H7 (cell line): ENCODE measurements at places on chromosomes 3 and 15. TPM values are rescaled to one million over a fixed set of nuclear protein-coding genes. Genes with fewer than 3 reads are reported as not detected.
A peak's percentile ranks its signal among the peaks of the same experiment; 100 is the strongest.

The ARGFX gene
- not detected in 2 replicates for total RNA-seq

The CKMT1A gene
- total RNA-seq, result 14.9 and 26.1 TPM in 2 replicates

The SLC28A2 gene
- 0.15 TPM in 1 of 2 replicates, not detected in the other for total RNA-seq

The CYP1A2 gene
- not detected in 2 replicates for total RNA-seq

The SPINK8 gene
- total RNA-seq, result not detected in 2 replicates

The BFSP2 gene
- not detected in 2 replicates for total RNA-seq

The KCNMB2 gene
- not detected in 2 replicates for total RNA-seq

The TRAIP gene
- total RNA-seq, result 16.1 and 24.9 TPM in 2 replicates

The SCN11A gene
- 0.10 and 0.11 TPM in 2 replicates for total RNA-seq

The CFAP92 gene
- 0.87 and 1.7 TPM in 2 replicates for total RNA-seq

The LNP1 gene
- total RNA-seq, result 7.2 and 12.3 TPM in 2 replicates

The COX5A gene
- 154 and 185 TPM in 2 replicates for total RNA-seq

The ERICH6 gene
- total RNA-seq, result 0.17 TPM in 1 of 2 replicates, not detected in the other

The DLL4 gene
- 0.26 TPM in 1 of 2 replicates, not detected in the other for total RNA-seq

The RPL39L gene
- total RNA-seq, result 62.9 and 64.2 TPM in 2 replicates

GRCh38 chr15:45981625-45982024 is 346.8 kb downstream of the SQOR start:
- DNase-seq, result no peak

- peak; percentile 45 for DNase-seq
These were observed 445.1 kb downstream of the MECOM start for GRCh38 chr3:169218314-169218983.

DNA sequence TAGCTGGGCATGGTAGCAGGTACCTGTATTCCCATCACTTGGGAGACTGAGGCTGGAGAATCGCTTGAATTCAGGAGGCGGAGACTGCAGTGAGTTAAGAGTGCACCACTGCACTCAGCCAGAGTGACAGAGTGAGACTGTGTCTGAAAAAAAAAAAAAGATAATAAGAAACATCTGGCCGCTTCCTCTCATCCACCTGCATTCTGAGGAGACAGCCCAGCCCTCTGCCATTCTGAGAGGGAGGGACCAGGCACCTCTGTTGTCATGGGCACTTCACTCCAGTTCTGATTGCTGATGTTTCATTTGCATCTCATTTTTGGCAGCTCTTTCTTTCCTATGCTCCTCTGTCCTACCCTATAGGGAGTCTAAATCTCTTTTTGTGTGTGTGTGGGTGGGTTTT is 36.4 kb upstream of the GSK3B start:
- no peak for DNase-seq

- DNase-seq, result no peak
These were observed 16.8 kb downstream of the RBSN start for GRCh38 chr3:15081960-15082664.

- no peak for DNase-seq
These were observed 895.4 kb downstream of the FHIT start for GRCh38 chr3:60355825-60356224.

DNA sequence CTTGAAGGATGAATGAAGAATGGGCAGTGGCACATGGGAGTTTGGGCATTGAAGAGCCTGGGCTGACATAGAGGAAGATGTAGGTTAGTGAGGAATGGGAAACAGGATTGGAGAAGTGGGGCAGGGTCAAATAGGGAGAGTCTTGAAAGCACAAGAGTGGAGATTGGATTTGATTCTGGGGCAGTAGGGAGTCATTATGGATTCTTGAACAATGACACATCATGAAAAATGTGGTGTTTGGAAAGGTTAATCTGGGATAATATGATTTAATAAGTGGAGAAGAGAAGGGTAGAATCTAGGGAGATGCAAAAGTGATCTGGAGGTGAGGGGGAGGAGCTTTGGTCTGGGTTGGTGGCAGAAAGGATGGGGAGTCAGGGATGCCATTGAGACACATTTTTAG is 45.4 kb upstream of the ROPN1 start:
- DNase-seq, result no peak

DNA sequence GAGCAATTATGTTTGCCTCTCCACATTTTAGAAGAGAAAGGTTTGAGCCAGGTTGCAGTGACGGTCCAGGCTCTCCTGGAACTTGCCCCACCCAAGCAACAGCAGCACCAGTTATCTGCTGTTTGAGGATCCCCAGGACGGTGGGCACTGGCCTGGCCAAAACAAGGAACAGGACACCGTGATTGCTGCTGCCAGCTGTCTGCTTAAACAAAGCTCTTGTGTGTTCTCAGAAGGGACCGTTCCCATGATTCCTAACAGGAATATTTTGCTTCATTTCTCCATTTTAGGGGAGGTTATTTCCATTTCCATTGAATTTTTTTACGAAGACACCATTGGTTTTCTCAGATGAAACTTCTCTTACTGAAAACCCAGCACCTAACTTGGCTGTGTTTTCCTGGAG is 66.4 kb upstream of the RPL35A start:
- no peak for DNase-seq

GRCh38 chr3:149278911-149279310 is 54.5 kb downstream of the TM4SF18 start:
- no peak for DNase-seq

GRCh38 chr15:56948000-56948763 is 29.7 kb downstream of the TCF12 start:
- DNase-seq, result no peak

GRCh38 chr3:142896201-142896755 is 7.4 kb upstream of the PCOLCE2 start:
- DNase-seq, result no peak

DNA sequence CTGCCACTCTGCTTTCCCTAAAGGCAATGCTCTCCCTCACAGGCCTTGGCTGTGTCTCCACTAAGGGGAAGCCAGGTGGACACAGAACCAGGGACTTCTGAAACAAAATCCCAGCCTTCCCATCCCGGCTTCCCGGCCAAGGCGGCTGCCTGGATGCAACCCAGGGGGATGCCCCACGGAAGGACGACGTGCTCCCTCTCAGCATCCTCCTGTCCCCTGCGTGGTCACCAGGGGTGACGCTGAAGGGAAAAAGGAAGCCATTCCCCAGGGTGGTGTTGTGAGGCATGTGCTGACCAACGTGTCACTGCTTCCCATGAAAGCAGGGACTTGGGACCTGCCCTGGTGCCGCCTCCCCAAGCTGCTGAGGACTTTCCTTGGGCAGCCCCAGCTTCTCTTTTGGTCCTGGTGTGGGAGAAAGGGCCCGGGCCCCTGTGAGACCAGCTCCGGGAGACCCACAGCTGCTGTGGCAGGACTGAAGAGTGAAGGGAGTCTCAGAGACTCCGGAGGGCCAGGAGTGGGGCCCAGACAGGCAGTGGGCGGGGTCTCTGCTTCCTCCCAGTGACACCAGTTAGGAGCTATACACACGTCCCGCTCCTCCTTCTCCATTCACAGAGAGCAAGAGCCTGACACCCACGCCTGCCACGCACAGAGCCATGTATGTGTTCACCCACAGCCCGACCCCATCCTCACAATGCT is 139.2 kb downstream of the NUP210 start:
- DNase-seq, result peak; percentile 76

GRCh38 chr3:123758081-123758564 is 126.0 kb downstream of the MYLK start:
- no peak for DNase-seq

- no peak for DNase-seq
These were observed 89.4 kb downstream of the RFTN1 start for GRCh38 chr3:16423947-16424673.

DNA sequence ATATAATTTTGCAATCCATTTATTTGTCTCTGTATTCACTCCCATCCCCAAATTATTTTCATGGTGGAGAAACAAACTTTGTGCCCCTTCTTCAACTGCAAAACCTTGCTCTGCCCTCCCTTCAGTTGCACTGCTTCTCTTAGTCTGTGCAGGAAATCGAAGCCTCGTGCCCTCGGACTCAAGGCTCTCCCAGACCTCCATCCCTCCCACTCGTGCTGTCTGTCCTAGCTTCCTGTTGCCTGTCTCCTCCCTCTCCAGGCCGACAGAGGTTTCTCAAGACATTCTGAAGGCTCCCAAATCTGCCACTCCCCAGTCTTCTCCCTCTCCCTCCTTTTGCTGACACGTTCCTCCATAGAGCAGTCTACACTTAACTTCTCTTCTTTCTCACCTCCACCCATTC is 177.6 kb downstream of the PDZRN3 start:
- DNase-seq, result no peak

DNA sequence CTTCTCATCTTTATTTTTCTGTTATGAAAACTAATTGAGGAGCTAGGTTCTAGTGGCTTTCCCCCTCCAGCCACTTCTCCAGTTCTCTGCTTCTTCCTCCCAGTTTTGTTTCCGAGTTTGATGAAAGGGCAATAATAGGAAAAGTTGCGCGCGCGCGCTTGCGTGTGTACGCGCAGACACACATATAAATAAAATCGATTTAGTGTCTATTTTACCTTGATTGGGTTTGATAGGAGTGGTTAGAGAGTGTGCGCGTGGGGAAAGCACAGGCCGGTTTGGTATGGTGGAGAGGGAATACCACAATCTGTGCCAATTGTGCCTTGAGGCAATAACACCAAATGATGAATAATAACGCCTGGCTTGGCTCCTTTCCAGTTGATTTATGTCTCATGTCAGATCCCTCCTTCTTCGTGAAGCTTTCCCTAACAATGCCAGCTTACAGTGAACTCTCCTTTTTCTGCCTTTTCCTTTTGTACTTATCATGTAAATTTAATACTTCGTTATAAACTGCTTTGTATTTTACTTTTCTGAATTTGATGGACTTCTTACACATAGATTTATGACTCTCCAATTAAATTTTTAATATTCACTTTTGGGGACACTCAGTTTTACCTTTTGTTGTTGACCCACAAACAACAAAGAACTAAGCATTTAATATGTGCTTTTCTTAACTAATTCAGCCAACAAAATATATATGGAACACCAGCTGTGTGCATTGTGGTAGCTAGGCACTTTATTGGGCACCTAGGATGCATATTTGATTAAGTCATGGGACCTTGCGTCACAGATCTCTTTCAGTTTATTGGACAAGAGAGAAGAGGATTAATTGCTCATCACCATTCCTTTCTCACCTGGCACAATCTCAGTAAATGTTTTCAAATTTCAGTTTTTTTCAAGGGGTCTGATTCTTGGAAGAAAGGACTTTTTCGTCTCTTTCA is 1.7 kb downstream of the TIPARP start:
- no peak for DNase-seq

- DNase-seq, result no peak
These were observed 278.3 kb upstream of the NR2F2 start for GRCh38 chr15:96052154-96052553.

GRCh38 chr3:38590521-38590920 is 59.0 kb downstream of the SCN5A start:
- DNase-seq, result no peak

DNA sequence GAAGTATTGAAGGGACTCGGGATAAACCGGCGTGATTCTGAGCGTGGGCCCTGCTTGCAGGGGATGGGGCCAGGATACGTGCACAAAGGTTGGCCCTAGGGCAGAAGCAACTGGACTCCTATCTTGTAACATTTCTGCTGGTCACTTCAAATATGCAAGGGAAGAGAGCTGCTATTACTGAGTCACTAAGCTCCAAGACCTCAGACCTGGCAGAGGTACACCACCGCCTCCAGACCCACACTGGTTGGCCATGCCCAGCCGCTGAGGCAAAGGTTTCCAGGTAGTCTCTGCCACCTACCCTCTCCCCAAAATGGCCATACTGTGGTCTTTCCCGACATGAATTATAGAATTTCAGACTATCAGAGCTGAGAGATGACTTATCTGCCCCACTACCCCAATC is 13.4 kb upstream of the STRA6 start:
- no peak for DNase-seq

DNA sequence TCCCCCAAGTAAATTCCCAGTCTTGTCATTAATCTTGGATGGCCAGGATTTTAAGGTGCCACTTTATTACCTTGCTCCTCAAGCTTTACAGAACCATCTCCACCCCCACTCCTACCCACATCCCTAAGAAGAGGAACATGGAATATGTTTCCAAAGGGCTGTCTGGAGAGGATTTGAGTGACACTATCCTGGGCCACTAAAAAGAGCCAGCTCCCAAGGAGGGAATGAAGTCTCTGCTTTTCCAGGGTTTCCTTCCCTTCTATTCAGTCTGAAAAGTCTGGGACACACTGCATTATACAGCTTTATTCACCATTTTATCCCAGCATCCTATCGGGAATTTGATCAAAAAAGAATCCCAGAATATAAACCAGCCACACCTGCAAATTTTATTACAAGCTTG is 35.6 kb upstream of the MECOM start:
- no peak for DNase-seq

- no peak for DNase-seq
These were observed 155.6 kb downstream of the NECTIN3 start for GRCh38 chr3:111227216-111227615.

DNA sequence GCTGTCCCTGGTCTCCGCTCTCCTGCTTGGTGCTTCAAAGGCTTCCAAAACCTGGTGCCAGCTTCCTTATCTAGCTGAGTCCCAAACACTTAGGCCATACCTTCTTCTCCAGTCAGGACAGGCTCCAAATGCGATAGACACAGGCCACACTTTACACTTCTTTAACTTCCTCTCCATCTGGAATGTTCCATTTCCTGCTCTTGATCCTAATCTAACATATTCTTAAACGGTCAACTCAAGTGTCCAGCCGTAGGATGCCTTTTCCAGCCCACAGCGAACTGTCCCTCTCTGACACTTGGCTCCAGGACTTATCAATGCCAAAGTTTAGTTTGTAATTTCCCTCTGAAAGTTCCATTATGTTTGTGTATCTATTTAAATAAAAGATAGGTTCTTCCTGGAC is 19.2 kb upstream of the PLA2G4F start:
- no peak for DNase-seq

- DNase-seq, result no peak
These were observed 55.6 kb upstream of the TPM1 start for GRCh38 chr15:62986948-62987347.

DNA sequence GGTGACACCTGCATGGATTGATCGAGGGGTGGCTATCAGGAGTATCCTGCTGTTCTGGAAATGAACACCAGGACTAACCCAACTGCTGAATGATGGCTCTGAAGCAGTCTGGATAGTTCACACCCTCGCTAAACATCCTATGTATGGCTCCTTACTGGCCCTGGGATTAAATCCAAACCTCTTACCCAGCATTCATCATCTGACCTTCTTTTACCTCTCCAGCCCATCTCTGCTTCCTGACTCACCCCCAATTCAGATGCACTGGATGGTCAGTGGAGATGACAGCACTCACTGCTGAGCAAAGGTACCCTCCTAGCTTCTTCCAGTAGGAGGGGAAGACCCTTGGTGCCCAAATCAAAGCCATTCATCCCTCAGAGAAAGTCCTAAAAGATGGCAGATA is 235.2 kb upstream of the TRIM42 start:
- DNase-seq, result no peak

- peak; percentile 78 for DNase-seq
These were observed 44.6 kb downstream of the ZIC4 start for GRCh38 chr3:147361454-147362420.

DNA sequence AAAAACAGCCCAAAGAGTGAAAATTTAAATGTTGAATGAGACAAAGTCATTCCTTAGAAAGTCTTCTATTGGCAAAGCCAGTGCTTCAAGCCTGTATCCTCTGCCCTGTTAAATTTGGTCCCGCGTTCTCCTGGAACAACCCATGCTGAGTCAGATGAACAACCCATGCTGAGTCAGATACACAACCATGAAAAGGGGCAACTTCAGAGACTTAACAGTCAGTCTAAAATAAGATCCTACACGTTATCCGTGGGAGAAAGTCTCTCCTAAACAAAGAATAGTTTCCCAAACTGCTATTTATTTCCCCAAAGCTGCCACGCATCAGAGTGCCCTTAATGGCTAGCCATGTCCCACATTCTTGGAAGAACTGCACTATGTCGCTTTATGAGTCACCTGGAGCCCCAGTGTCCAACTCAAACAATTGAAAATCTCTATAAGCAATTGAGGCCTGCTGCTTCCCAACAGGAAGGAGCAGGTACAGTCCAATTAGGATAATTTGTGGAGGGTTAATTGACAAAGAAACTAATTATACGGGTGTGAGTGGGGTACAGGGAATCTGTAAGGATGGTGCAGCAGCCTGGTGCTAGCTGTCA is 66.1 kb downstream of the WHAMM start:
- no peak for DNase-seq
